Right lung (tissue), 10 donors: ENCODE measurements at places on chromosomes 5 and 9. TPM values are rescaled to one million over a fixed set of nuclear protein-coding genes. Genes with fewer than 3 reads are reported as not detected.

SPATA31D1 gene
- polyA plus RNA-seq, result not detected

TBC1D2 gene
- polyA plus RNA-seq, result 17.1 TPM

PCDHB15 gene
- polyA plus RNA-seq, result 13.2 TPM

MARCOL gene
- not detected for polyA plus RNA-seq

ANKRD55 gene
- polyA plus RNA-seq, result 0.45 TPM

CAVIN4 gene
- 2.0 TPM for polyA plus RNA-seq

IL5 gene
- polyA plus RNA-seq, result 0.44 TPM

KCNV2 gene
- 0.19 TPM for polyA plus RNA-seq

STK10 gene
- 19.8 TPM for polyA plus RNA-seq

NSUN2 gene
- polyA plus RNA-seq, result 56.8 TPM

HK3 gene
- 0.70 TPM for polyA plus RNA-seq

BHMT2 gene
- 2.3 TPM for polyA plus RNA-seq
